SHP77 (cell line): ENCODE measurements at places on chromosomes 11 and 22.

DNA sequence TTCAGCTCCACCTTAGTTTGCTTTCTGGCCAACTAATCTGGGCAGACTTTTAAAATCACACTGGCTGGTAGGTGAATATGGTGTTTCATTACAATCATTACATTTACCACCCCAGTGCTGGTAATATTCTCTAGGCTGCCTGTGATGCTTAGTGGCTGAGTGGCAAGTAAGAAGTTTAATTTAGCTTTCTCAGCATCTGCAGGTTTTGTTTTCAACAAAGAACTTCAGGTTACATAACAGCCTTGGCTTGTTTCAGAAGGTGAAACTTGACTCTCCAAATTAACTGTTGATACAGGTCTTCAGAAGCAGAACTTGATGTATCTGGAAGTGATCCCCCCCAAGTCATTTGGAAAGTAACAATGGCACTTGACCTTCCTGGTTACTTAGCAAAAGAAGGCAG lies 423.3 kb upstream of the CCDC90B start:
- DNase-seq = no peak

GRCh38 chr22:36155702-36156101 lies 4.9 kb downstream of the APOL3 start:
- DNase-seq = no peak

GRCh38 chr22:31075961-31076360 lies 5.2 kb upstream of the SMTN start:
- DNase-seq = no peak

GRCh38 chr11:123783536-123783935 lies 22.6 kb downstream of the OR6M1 start:
- DNase-seq = no peak

- no peak for DNase-seq
These were observed 520.2 kb downstream of the BRD1 start for GRCh38 chr22:49307481-49307830.

DNA sequence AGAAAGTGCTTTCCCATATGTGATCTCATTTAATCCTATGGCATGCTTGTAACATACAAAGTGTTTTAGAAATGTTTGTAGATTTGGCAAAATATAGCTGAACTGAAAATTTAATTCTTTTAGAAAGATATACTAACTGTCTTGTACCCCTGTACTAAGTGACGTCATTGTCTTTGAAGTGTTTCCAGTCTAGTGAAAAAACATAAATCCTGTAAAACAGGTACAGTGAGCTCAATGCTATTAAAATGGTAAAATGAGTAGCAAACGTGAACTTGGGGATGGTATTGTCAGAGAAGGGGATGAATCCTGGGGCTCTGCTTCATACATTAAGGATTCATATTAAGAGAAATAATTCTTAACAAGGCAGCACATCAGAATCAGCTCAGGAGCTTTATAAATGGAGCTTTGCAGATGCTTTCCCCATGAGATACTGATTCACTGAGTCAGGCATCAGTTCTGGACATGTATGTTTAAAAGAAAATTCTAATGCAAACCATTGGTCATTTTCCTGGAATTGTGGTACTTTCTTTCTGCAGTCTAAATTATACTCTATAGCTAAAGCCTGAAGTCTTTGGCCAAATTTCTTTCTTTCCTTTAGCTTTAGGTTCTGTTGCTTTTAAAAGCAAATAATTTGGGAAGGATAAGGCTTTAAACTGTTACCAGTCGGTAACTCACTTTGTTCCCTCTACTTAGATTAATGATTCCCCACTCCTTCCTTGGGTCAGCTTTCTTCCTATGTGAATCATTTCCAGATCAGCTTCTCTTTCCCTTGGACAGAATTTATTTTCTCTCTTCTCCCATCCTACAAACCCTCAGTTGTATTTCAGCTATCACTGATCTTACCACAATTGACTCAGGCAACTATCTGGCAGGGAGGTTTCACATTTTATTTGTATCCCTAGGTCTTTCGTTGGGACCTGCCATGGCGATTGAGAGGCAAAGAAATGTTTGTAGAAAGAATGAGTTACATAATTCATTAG lies 57.5 kb upstream of the DDI1 start:
- DNase-seq = no peak
